Activated CD4-positive, alpha-beta T cell treated with anti-CD3 and anti-CD28 coated beads, Interleukin-2, amount 10 ng/mL, durations not matched to agents 7 days and 5 days (primary cell): ENCODE measurements at places on chromosomes 1 and 21.
A peak's percentile ranks its signal among the peaks of the same experiment; 100 is the strongest.

DNA sequence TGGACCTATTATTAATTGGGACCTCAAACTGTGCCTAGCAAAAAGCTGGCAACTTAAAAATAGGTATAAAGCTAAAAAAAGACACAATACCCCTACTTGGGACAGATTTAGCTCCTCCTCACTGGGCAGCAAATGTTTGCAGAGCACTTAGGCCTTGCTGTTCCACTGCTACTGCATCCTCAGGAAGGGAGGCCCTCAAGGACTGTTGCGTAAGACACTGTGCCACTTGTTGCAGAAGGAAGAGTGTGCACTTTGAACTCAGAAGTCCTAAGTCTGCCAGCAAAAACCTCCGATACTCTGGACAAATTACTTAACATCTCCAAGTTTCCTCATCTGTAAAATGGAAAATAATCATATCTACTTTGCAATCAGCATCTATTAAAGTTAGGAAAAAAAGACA is 322.9 kb downstream of the BARHL2 start:
- no peak for DNase-seq

DNA sequence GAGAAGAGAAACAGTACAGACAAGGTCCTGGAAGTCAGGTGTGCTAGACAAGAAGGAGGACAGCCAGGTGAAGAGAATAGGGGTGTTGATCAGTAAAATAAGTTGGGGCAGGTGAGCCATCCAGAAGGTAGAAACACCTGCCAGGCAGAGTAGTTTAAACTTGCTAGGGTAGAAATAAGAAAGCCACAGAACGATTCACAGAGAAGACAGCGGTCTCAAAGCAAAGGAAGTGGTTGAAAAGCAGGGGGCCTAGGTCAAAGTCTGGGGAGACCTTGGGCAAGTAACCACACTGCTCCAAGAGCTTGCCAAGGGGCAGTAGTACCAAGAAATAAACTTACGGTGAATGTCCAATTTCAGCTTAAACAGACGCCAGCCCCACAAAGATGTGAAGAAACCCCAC is 116.6 kb upstream of the PROX1 start:
- DNase-seq, result no peak

GRCh38 chr1:6923955-6924881 is 139.0 kb downstream of the CAMTA1 start:
- DNase-seq, result no peak

DNA sequence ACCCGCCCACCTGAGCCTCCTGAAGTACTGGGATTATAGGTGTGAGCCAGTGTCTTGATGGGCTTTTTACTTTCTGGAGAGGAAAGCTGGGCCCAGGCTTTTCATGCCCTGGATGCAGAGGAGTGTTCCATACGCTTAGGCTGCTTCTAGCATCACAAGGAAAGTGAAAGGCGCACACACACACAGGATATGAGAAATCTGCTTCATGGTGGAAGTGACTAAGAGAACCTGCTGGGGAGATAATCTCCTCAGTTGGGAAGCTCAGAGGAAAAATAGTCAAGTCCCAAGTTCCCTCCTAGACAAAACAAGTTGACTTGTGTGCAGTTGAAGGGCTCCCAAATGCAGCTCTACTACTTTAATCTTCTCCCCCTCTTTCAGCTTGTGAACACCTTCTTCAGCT is 2.2 kb downstream of the NUDC start:
- no peak for DNase-seq

DNA sequence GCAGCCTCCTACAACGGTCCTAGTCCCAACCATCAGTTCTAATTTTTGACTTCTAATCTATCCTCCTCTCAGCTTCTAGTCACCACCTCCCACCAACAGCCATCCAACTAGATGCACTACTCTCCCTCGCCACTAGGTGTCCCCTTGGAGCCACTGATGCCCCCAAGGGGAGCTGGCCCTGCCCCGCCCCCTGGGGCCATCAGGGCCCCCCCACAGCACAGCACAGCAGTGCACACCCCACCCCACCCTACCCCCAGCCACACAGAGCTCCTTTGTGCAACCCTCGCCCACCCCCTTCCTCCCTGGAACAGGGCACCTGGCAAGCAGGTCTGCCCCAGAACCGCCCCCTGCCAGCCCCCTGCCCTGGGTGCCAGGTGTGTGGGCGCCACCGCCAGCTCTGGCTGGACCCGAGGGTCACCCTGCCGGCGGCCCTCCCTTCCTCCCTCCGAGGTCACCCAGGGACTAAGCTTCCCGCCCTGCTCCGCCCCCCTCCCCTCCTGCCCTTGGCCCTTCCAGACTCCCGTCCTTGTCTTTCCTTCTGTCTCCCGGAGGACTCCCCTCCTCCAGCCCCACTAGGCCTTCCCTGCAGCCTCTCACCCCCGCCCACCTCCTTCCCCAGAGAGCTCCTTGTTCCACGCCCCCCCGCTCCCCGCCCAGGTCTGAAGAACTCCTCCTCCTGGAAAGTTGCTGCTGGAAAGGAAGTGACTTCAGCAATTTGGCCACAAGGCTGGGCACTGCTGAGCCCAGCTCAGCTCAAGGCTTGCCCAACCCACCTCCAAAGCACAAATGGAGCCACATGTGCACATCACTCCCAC is 47.0 kb downstream of the AHDC1 start:
- DNase-seq, result peak; percentile 79

DNA sequence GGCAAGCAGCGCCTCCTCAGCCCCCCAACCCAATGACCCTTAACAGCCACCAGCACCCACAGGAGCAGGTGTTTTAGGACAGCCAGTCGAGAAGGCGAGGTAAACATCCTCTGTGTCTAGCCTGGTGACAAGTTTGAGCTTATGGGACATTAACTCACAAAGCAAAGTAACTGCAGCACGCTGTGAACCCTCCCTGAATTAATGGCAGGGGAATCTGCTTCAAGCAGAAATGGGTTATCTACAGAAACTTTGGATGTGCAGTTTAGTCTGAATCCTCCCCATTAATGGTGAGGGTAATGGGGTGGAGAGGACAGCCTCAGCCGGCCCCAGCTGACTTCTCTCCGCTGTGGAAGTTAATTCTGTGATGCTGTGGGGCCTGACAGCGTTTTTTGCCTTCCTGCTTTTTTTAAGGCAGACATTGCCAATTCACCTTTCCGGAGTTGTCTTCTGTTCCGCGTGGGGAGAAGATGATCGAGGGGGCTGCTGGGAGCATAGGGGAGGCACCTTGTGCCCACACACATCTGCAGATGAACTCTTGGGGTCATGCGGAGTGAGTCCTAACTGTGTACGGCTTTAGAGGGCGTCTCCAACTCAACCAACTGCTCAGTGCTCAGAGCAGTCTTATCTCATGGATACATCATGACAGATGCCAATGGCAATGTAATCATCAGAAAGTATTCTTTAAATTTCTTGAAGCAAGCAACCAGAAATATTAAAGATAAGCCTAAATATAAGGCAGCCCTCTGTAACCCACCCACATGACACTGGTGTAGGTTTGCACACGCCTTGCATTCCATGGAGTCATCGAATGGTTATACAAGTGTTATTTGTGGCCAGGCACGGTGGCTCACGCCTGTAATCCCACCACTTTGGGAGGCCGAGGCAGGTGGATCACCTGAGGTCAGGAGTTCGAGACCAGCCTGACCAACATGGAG is 41.0 kb downstream of the POFUT2 start:
- DNase-seq, result no peak

- DNase-seq, result no peak
Observed at GRCh38 chr1:182635871-182636270, 31.7 kb upstream of the RGS16 start.
